ENCODE measurements at places on chromosomes 4 and X.

DNA sequence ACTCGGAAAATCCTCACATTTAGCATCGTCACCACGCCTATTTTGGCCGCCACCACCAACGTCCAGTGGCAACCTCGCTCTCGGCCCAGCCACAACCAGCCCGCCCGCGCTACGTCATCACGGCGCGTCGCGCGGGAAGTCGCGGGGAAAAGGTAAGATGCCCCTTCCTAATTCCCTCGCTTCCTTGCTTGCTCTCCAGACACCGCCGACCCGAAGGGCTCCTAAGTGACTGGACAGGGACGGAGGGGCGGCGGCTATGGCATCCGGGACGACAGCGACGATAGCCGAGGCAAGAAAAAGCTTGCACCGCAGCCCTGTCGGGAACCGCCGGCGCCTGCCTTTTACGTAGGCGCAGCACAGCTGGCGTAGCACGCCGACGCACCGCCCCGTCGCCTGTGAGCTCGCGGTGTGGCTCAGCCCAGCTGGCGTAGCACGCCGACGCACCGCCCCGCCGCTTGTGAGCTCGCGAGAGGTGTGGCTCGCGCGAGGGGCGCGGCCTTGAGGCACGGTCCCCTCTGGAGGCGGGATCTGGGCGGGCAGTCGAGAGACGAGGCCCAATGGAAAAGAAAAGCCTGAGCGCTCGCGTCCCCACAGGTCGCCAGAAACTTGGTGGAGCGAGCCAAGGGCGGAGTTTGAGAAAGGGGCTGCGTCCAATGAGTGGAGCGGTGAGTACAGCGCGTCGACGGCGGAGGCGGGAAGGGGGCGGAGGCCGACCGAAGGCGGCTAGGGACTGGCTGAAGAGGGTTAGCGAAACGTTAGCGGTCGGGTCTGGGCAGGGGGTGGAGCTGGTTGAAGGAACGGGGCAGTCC lies at the start of gene HDAC6:
Gene HDAC6, plus strand, starts transcription at position 788 of the 809 bp plus-strand sequence. CDS start 626 bp downstream, outside the sequence.
- DNase-seq, result peak; percentile 80

DNA sequence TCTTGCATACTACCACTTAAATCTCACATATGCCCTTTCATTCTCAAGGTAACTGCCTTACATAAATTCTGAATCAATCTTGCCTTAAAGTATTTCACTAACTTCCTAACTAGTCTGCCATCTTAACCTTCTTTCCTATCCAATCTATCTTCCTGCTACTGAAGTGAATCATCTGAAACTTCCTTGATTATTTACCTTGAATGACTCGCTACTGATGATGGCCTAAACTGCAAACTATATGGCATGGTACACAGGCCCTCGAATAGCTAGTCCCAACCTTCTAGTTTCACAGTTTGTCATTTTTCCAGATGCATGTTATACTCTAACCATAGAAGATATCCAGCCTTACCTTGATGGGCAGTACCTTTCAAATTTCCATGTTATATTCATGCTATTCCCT lies 19.9 kb downstream of the PHKA1 start:
- no peak for DNase-seq

DNA sequence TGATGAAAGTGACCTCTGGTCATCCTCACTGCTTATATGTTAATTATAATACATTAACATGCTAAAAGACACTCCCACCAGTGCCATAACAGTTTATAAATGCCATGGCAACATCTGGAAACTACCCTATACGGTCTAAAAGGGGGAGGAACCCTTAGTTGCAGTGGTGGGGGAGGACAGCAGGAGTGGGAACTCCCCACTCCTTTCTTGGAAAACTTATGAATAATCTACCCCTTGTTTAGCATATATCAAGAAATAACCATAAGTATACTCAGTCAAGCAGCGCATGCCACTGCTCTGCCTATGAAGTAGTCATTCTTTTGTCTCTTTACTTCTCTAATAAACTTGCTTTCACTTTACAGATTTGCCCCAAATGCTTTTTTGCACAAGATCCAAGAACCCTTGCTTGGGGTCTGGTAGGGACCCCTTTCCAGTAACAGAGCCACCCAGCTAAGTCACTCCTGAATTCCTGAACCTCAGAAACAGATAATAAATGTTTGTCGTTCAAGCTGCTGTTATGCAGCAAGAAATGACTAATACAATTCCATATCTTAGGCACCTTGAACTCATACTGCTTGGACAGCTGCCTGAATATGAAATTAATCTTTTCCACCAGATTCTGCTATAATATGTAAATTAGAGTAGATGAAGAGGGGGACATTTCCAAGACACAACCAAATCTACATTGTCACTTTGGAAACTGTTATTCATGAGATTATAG lies 14.4 kb upstream of the REPS2 start:
- DNase-seq, result no peak

GRCh38 chr4:38868059-38868960 lies 704 bp downstream of the FAM114A1 start:
- DNase-seq, result no peak

GRCh38 chr4:138540056-138540800 lies 298.1 kb upstream of the SLC7A11 start:
- DNase-seq, result no peak

GRCh38 chr4:10590896-10591295 lies 93.7 kb downstream of the CLNK start:
- no peak for DNase-seq

GRCh38 chr4:162364651-162365050 lies 200.9 kb upstream of the FSTL5 start:
- DNase-seq, result no peak

DNA sequence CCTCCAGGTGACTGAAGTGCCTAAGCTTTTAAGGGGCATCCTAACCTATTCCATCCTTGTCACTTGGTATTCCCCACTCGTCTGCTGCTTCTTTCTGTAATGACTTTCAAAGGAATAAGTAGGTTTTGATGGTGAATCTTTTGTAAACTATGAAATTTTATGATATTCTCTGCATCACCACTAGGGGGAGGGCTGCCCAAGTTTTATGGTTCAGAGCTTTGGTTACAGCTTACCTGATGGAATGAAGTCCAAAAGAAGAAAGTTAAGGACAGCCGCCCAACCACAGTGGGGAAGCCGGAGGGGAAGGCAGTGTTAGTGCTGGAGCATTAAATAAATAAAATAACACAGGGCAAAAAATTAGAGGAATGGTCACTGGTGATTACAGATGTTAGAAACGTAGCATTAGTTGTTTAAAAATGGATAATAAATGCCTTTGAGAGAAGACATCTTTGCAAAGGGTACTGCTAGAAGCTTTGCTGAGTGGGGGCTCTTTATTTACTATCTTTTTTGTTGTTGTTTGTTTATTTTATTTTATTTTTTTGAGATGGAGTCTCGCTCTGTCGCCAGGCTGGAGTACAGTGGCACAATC lies 204.9 kb downstream of the GBA3 start:
- no peak for DNase-seq

DNA sequence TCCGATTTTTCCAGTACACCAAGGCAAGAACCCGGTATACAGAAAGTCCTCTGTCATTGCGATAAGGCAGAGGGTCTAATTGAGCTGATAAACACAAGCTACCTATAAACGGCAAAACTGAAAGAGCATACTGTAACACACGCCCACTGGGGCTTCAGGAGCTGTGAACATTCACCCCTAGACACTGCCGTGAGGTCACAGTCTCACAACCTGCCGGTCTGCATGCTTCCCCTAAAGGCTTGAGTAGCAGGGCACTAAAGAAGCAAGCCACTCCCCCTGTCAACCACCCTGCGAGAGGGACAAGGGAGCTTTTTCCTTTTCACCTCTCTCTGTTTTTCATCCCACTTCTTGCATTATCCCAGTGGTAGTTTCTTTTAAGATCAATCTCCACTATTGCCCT lies 22.4 kb upstream of the F9 start:
- no peak for DNase-seq

- no peak for DNase-seq
Observed at GRCh38 chr4:112881842-112882241, 167.6 kb upstream of the ANK2 start.

DNA sequence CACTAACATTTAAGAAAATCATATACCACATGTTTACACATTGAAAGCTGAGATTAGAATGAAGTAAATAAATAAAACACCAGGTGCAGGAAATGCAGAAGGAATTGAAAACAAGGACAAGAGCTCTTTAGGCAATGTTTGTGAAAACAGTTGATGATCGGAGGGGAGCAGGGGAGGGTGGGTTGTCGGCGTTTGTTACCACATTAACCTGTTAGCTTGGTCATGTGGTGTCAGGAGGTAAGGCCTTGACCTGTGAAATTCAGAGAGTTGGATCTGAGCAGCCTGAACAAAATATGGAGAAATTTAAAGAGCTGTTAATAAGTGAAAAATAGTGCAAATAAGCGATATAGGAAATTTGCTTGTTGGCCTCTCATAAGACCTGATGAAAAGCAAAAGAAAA lies 759.9 kb downstream of the PDHA2 start:
- DNase-seq, result no peak

- DNase-seq, result no peak
Observed at GRCh38 chr4:39873823-39874222, 103.9 kb downstream of the PDS5A start.

DNA sequence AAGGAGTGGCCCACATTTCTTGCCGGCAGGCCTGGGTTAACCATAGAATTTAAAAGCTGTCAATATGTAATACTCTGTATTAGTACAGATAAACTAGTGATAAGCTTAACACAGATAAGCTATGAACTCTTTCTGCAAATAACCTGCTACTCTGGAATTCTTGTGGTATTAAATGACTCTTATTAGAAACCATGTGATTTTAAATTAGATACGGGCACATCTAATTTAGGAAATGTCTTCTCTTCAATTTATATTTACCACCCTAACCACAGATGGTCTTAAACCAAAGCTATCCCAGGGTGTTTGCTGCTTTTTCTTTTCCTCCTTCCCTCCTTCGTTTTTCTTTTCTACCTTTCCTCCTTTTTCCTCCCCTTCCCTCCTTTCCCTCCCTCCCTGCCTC lies 4.9 kb downstream of the GNRHR start:
- DNase-seq, result no peak

- DNase-seq, result no peak
Observed at GRCh38 chr4:175308236-175308635, 390.1 kb downstream of the ADAM29 start.

DNA sequence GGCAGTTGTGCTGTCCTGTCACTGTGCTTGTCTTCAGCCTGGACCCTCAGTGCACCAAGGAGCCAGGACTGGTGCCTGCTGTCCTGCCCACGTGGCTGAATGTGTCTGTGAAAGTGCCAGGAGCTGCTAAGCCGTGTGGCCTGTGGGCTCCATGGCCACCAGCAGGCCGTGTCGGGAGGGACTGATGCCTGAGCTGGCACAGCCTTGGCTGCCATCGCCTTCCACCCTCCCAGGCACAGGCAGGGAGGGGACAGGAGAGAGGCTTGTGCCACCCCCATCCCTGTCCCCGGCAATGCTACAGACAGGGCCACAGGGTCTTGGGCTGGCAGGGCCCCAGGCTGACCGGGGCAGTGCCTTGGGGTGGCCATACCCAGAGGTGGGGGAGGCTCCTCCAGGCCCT lies 24.8 kb downstream of the DOK7 start:
- DNase-seq, result no peak

DNA sequence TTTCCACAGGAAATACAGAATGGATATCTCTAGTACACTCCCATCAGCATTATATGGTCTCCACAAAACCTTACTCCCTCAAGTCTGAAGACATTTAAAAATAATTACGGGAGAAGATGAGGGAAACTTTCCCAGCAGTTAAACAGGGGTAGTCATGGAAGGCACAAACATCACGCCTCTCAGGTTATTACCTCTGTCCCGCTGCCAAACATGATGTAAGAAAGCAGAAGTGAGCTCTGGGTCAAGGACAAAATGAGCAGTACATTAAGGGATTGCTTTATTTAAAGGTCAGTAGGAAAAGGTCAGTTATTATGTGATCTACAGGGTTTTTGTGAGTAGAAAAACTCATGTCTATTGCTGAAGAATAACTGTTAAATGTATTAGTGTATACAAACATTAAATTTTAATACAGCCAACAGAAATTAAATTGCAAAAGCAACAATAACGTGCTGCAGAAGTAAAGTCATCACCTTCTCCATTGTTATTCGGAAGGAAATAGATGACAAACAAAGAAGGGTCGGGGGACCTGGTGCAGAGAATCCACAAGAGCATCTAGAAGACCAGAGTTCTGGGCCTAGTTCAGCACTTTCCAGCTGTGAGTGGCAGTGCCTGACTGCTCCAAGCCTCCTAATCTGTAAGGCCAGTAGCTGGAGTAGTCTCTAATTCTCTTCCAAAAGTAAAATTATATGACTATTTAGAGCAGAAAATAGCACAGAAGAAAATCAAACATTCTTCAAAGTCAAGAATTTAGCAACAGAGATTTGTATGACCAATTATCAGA lies 171.2 kb downstream of the PPP3CA start:
- no peak for DNase-seq

- no peak for DNase-seq
Observed at GRCh38 chrX:103012945-103013344, 51.0 kb downstream of the BEX1 start.

DNA sequence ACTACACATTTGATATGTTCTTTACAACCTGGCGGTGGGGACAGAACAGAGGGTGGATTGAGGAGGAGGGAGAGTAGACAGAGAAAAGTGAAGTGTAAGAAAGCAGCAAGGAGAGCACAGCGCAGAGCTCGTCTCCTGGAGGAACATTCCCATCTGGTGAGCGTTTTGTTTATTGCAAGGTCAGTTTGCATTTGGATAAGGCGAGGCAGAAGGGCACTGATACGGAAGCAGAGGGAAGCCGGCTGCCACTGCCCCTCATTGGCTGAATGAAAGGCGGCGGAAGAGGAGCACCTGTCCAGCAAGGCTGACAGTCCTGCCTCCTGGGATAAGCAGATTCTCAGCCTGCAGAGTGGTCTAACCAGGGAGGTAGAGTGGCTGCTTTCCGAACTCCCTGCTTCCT lies 83.2 kb downstream of the GPR143 start:
- no peak for DNase-seq

DNA sequence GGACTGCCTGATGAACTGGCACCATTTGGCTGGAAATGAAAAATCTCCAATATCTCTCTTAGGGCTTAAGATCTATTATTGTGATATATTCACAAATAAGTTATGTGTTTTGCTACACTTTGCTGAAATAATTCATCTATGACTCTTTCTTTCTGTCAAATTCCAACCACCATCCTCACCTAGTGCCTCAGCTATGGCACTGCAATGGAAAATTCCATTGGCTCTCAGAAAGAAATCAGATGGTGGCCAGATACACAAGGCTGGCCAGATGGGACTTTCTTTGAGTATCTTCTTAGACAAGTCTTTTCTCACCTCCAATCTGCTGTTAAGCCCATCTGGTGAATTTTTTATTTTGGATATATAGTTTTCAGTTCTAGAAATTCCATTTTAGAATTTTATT lies 28.0 kb downstream of the NAT8L start:
- DNase-seq, result no peak

GRCh38 chr4:55947254-55947882 lies 1.4 kb upstream of the CEP135 start:
- DNase-seq, result no peak

GRCh38 chr4:141309874-141310273 lies 89.2 kb downstream of the ZNF330 start:
- DNase-seq, result no peak
